ENCODE measurements at places on chromosomes 1 and 21.

DNA sequence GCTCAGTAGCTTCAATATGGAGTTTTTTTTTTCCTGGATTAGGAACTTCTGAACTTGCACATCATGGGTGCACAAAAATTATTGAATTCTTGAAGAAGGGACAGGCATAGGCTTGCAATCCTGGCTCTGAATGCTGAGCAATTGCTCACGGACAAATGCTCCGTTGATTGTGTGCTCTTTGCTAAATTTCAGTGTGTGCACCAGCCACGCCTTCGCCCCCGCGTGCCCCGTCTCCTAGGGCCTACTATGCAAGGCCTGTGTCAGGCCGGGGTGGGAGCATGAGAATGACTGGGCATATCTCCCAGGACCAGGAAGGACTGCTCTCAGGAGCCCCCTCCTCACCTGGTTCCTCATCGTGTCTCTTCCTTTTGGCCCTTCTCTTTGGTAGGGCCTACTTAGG is 17.4 kb downstream of the IL6R start:
- DNase-seq, result no peak

- DNase-seq, result no peak
Observed at GRCh38 chr1:208551024-208551423, 306.8 kb upstream of the PLXNA2 start.

- DNase-seq, result no peak
Observed at GRCh38 chr1:36321119-36321951, 2.1 kb downstream of the EVA1B start.

- DNase-seq, result no peak
Observed at GRCh38 chr1:237705462-237705861, 185.3 kb downstream of the ZP4 start.

- DNase-seq, result no peak
Observed at GRCh38 chr21:44356636-44357035, 3.2 kb downstream of the TRPM2 start.

GRCh38 chr21:41786509-41786987 is 19.7 kb upstream of the RIPK4 start:
- no peak for DNase-seq

DNA sequence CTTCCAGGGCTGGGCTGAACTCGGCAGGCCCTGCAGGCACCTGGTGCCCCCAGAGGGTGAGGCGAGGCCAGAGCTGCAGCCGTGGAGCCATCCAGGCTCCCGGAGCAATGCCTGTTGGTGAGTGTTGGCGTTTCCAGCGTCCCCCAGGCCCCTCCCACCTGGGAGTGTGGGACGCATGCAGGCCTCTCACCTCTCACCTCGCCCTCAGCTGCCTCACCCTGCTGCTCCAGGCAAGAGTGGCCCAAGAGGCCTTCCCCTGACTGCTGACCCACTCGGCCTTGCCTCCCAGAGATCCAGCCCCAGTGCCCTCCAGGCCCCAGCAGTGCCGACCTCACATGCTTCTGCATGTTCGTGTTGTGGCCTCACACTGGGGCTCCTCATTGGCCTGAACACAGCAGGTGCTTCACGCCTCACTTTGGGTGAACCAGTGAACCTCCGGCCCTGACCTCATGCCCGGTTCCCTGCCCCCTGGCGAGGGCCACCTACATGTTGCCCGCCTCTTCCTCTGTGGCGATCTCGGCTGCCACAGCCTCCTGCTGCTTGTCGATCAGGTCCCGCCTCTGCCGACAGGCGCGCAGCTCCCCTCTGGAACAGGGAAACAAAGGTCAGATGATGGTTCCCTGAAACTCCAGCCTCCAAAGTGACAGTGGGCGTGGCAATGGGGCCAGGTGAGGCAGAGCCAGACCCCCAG is 17.0 kb downstream of the CFAP74 start:
- no peak for DNase-seq

DNA sequence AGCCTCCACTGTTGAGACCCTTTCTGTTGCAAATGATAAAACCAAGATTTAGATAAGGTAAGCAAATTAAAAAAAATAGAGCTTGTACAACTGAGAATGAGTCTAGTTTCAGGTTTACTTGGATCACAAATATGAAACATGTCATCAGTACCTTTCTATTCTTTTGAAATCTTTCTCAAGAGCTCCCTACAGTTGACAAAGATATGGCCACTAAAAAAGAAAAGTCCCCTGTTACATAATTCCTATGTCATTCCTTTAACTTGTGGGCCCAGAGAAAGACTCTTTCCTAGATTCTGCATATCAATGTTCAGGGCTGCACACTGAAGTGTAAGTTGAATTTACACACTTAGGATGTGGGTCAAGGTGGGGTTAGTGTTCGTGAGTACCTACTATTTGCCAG is 168.1 kb downstream of the PLA2G4A start:
- no peak for DNase-seq

GRCh38 chr1:155507945-155508344 is 54.7 kb downstream of the ASH1L start:
- DNase-seq, result no peak

- DNase-seq, result no peak
Observed at GRCh38 chr1:2970311-2971071, 50.8 kb upstream of the ACTRT2 start.

DNA sequence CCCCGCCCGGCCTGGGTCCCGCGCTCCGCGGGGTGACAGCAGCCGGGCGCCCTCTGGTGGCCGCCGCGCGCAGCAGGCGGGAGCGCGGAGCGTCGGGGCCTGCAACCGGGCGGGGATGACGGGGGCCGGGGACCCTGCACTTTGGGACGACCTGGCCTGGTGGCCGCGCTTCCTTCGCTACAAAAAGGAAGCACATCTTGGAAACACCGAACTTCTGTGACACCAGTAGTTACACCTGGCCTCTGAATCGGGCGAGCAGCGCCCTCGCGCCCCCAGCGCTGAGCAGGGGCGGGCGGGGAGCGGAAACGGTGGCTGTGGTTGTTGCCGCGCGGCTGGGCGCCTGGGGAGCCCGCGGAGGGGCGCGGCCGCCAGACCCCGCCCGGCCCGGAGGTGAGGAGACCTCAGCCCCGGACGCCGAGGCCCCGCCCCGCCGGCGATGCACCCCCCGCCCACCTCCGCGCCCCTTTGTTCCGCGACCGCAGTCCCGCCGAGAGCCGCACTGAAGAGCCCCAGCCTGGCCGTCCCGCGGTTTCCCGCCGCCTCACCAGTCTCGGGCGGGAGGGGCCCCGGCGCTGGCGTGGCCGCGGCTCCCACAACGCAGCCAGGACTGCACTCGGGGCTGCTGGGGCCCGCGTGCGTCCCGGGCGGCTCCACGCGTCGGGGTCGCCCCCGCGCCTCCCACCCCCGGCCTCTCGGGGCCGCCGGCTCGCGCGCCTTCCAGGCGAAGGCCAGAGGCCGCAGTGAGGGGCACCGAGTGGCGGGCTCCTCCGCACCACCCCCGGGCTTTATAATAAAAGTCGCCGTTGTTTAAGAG is 59.3 kb downstream of the H3-3A start:
- no peak for DNase-seq

GRCh38 chr1:101154547-101154946 is 82.3 kb upstream of the S1PR1 start:
- no peak for DNase-seq

Measured in cortex of kidney (tissue), 1 donor.